ENCODE measurements at places on chromosomes 3 and 15. TPM values are rescaled to one million over a fixed set of nuclear protein-coding genes. Genes with fewer than 3 reads are reported as not detected.
A peak's percentile ranks its signal among the peaks of the same experiment; 100 is the strongest.

- DNase-seq: peak; percentile 18
These were observed 42.7 kb downstream of the ITGA11 start for GRCh38 chr15:68389041-68389930.

DNA sequence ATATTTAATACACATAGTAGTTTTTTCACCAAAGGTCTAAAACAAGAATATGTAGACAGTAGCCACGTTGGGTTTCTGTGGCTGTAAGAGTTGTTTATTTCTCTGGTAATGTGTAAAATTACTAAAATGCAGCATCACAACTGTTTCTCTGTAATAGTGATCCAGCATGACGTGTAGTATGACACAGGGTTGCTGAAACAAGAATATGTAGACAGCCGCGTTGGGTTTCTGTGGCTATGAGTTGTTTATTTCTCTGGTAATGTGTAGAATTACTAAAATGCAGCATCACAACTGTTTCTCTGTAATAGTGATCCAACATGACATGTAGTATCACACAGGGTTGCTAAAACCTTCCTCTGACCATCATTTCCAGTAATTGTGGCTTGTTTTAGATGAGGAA lies 153.6 kb upstream of the ZNF717 start:
- DNase-seq: no peak

GRCh38 chr3:108017587-108017986 lies 73.2 kb downstream of the CD47 start:
- no peak for DNase-seq

GRCh38 chr15:34365836-34366235 lies 1.2 kb downstream of the LPCAT4 start:
- DNase-seq: no peak

DNA sequence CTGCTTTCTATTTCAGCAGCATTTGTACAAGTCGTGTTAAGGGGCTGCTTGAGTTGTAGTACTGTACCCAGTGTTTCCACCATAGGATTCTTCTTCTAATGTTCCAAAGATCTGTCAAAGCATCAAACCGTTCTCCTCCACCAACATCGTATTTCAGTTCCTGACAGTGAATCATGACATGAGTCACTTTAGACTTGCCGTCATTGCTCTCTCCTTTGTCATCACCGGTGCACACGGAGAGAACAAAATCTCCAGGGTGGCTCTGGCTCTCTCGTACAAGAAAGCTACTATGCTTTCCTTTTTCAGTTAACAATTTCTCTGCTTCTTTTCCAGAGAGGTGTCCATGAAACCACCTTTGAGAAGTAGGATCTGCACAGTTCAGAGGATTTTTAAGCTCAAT lies 270.9 kb upstream of the CCDC54 start:
- DNase-seq: no peak

DNA sequence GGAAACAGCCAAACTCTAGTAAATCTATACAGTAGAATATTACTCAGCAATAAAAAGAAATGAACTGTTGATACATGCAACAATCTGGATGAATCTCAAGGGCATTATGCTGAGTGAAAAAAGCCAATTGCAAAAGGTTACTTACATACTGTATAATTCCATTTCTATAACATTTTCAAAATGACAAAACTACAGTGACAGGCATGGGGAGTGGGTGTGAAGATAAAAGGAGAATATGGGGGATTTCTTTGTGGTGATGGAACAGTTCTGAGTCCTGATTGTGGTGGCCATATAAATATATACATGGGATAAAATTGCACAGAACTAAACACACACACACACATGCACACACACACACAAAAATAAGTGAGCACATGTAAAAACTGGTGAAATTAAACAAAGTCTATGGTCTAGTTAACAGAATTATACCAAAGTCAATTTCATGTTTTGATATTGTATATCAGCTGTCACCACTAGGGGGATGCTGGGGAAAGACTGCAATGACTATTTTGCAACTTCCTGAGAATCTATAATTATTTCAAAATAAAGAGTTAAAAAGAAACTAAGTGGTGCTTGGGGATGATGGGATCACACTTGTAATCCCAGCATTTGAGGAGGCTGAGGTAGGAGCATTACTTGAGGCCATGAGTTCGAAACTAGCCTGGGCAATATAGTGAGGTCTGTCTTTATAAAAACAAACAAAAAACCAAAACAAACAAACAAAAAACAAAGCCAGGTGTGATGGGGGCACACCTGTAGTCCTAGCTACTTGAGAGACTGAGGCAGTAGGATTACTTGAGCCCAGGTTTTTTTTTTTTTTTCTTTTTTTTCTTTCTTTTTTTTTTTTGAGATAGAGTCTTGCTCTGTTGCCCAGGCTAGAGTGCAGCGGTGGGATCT lies 66.0 kb downstream of the SPTSSB start:
- no peak for DNase-seq

GRCh38 chr3:45952456-45952855 lies 9.2 kb downstream of the CXCR6 start:
- no peak for DNase-seq

- DNase-seq: no peak
These were observed 140.0 kb downstream of the MEIS2 start for GRCh38 chr15:36960179-36960946.

GRCh38 chr3:54633444-54634121 lies 294.3 kb downstream of the LRTM1 start:
- no peak for DNase-seq

GRCh38 chr15:74768099-74768770 lies 13.6 kb upstream of the CSK start:
- no peak for DNase-seq

DNA sequence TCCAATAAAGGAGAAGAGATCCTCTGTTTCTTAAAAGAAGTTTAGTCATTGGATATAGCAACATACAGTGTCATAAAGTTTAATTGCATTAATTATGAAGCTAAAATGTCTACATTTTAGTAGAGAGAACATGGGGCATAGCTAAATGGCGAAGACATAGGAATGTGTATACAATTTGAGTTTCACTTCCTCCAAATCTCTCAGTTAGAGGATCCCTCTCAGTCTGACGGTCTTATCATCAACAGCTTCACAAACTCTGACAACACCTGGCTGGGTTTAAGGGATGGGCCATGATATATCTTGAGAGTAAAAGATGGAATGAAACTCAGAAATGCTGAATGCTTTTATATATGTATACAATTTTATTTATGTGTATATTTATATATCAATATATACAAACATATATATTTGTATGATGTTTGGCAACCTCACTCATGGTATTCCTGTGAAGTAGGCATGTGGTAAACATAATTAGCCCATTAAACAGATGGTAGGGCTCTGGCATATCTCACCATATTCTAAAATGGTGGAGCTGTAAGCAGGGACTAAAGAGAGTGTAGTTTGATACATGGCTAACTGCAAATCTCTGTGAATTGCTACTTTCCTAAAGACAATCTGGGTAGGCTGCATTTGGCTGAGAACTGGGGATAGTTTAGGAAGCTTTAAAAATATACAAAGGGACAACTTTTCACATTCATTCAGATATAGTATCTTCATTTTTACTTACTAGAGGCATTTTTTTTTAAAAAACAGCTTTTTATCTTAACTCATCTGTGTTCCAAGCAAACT lies 111.6 kb downstream of the TIGIT start:
- no peak for DNase-seq

DNA sequence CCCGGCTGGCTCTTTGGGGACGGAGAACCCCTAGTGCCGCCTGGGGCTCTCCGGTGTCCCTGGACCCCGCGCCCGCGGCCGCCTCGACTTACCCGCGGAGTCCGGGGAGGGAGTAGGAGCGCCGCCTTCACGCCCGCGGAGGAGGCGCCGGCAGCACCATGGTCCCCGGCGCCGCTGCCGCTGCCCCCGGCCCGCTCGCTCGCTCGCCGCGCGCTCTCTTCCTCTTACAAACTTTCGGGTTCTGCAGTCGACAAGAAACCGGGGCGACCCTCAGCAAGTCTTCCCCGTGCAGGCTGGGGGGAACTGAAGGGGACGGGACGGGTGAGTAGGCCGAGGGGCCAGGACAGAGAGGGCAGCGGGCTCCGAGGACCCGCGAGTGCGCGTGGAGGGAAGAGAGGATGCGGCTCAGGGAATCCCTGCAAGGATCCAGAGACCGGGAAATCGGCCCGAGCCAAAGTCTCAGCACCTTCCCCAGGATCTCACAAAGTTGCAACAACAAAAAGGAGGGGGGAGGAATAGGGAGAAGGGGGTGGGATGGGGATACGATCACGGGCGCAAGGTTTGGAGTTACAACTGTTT lies 2.0 kb downstream of the FOXP1 start:
- no peak for DNase-seq

GRCh38 chr15:25735550-25736384 lies 127.4 kb downstream of the ATP10A start:
- no peak for DNase-seq

GRCh38 chr15:40858706-40859105 lies 14.9 kb downstream of the SPINT1 start:
- DNase-seq: no peak

DNA sequence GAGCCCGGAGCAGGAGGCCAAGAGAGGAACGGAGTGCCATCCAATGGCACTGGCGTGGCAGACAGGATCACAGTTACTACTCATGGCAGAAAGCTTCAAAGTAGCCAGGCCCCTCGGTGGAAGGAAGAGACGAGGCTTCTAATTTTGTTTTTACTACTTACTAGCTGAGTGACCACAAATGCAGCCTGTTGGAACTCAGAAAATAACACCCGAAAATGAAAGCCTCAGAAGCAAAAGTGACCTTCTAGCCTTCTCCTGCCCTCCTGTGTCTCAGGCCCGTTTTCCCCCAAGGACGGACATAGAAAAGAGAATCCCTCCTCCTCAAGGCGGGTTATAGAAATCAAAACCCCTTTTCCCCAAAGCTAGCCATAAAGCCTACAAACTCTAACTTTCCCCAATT lies 9.9 kb upstream of the STRA6 start:
- no peak for DNase-seq

DNA sequence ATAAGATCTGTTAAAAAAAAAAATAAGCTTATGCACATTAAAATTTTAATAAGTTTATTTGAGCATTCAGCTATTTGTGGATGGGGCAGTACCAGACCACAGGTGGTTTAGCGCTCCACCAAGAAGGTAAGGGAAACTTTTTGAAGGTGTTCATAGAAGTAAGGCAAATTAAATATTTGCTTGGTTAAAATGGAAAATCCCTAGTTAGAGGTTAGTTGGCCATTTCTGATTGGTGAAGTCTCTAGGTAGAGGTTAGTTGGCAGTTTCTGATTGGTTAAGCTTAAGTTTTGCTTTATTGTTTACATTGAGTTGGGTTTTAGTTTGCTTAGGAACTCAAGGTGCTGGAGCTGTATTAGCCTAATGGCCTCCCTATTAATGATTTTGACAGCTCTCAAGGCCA lies 30.7 kb downstream of the SCN11A start:
- no peak for DNase-seq

- no peak for DNase-seq
These were observed 81.9 kb upstream of the SLC25A36 start for GRCh38 chr3:140859592-140860336.

DNA sequence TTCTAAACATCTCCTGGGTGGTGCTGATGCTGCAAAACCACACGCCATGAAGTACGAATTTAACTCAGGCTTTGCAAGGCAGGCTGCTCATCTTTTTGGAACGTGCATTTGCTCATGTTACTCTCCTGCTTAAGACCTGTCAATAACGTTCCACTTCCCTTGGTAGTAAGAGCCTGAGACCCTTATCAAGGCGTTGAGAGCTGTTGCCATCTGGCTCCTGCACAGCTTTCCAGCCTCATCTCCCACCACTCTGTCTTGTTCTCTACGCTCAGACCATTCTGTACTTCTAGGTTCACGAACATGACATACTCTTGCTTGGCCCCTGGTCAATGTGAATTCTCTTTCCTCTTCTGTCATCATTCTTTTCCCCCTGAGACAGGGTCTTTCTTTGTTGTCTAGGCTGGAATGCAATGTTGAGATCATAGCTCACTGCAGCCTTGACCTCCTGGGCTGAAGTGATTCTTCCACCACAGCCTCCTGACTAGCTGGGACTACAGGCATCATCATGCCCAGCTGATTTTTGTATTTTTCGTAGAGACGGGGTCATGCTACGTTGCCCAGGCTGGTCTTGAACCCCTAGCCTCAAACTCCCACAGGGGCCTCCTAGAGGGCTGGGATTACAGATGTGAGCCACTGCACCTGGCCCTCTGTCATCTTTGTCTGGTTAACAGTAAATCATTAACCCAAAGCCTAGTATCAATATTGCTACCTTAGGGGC lies 202.8 kb downstream of the CADPS start:
- DNase-seq: no peak

DNA sequence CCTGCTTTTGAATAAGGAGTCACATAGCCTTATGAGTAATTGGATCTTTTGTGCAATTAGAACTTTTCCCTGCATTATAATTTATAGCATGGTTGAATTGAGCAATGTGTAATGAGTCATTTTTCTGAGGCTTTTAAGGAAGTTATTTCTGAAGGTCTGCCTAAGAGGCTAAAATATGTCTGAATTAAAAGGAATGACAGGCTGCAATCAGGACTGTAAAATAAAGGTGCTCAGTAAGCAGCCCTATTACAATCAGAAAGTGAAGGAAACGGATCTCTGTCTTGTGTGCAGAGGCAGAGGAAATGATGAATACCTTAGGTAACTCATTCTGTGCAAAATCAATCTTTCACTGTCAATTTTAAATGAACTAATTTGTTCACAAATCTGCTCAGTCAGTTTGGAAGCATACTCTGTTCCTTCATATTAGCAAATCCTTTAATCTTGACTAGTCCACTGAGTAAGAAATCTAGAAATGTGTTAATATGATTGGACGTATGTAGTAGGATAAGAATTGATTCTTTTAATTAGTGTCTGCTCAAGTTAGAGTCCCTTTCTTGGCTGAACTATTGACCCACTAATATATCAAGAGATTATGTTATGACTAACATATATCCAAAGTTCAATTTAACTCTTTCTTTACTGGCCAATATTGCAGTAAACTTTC lies 290.1 kb downstream of the ZIC1 start:
- DNase-seq: no peak

DNA sequence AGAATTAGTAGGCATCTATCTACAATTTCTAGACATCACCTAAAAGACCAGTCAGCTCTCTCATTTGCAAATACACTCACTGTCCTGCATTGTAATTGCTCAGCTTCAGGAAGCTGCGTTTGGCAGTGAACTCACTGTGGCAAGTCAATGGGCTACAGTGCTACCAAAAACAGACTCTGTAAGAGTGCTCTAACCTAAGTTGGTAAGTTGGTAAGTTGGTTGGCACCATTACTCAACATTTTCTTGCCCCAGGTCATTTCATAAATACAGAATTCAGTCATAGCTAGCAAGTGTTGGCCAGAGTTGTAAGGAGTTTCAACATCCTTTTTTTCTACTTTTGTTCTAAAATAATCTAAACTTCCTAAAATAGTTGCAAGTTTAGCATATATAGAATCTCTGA lies 466.3 kb downstream of the NAALADL2 start:
- no peak for DNase-seq

GRCh38 chr3:43399034-43399433 lies 112.7 kb downstream of the SNRK start:
- no peak for DNase-seq

Gene NME9
- total RNA-seq: 0.49 TPM

Gene SMAD6
- 17.4 TPM for total RNA-seq

Gene SLC27A2
- 8.1 TPM for total RNA-seq

Gene C3orf49
- total RNA-seq: not detected

Gene DPPA2
- total RNA-seq: not detected

Gene MFN1
- 56.0 TPM for total RNA-seq

Gene CLDN11
- 10.6 TPM for total RNA-seq

Gene ACVR2B
- 11.8 TPM for total RNA-seq

Gene WWTR1
- total RNA-seq: 67.1 TPM

Gene AP3B2
- total RNA-seq: 12.5 TPM

Gene ASTE1
- total RNA-seq: 12.8 TPM
